Heart right ventricle (tissue), 16 donors: ENCODE measurements at places on chromosomes 13 and 19. TPM values are rescaled to one million over a fixed set of nuclear protein-coding genes. Genes with fewer than 3 reads are reported as not detected.

CYP4F8 gene
- polyA plus RNA-seq = not detected

FFAR2 gene
- 0.15 TPM for polyA plus RNA-seq

RNF225 gene
- not detected for polyA plus RNA-seq

GRCh38 chr13:33869005-33869404 is 51.1 kb downstream of the RFC3 start:
- no peak for DNase-seq

DNA sequence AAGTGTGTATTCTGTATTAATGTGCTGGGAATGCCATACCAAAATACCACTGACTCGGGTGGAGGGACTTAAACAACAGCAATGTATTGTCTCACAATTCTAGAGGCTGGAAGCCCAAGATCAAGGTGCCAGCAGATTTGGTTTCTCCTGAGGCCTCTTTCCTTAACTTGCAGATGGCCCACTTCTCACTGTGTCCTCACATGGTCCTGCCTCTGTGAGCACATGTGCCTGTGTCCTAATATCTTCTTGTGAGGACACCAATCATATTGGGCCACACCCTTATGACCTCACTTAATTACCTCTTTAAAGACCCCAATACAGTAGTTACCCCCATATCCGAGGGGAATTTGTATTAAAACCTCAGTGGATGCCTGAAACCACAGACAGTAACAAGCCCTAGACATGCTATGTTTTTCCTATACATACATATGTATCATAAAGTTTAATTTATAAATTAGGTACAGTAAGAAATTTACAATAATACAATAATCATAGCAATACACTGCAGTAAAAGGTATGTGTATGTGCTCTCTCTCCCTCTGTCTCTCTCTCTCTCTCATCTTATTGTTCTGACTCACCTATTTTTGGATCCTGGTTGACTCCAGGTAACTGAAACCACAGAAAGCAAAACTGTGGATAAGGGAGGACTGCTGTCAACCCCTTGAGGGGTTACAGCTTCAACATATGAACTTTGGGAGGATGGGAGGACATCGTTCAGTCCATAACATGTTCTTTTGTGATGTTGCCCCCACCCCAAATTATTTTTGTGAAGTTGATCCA is 174.3 kb downstream of the IRS2 start:
- DNase-seq = no peak

- no peak for DNase-seq
Observed at GRCh38 chr13:23983671-23984070, 86.4 kb upstream of the C1QTNF9B start.

GRCh38 chr19:46935066-46935663 is 74.4 kb downstream of the ARHGAP35 start:
- DNase-seq = no peak

DNA sequence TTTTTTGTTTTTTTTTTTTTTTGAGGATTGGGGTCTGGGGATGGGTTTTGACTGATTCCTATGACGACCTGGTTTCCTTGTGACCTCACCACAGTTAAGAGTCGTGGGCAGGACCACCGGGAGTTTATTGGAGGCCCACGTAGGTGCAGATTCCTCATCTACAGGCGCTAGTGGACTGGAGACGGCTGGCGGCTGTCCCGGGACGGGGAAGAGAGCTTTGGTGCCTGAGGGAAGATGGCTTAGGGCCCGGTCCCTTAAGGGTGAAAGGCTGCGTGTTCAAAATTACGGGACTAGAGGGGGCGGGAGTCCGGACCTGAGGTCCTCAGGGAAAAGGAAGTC is 682 bp upstream of the TEAD2 start:
- peak; percentile 62 for DNase-seq

DNA sequence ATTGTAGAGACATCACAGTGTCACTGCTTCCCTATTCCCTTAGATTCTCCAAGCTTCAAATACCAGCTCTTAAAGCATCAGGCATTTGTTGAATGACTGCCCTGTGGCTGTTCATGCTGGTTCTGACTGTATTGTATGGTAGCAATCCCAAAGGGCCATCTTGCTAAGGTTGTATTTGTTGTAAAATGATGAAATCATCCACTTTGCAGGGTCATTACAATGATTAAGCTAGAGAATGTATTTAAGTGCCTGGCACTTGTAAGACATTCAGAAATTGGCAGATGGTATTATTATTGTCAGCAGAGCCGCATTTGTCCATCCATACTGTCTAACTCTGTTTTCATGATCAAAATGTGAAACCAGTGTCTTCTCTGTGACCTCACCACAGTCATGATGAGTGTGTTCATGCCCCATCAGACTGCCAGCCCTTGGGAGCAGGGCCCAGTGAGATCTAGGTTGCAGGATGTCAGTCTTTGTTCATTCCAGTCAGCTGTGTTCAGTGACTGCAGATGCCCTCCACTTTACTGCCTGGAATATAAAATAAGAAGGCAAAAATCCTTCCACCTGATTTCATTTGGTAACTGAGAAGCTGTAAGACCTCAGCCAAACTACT is 86.1 kb downstream of the DHRS12 start:
- DNase-seq = no peak

GRCh38 chr19:581399-582111 is 8.1 kb upstream of the HCN2 start:
- DNase-seq = peak; percentile 54

GRCh38 chr13:33554919-33555791 is 262.8 kb upstream of the RFC3 start:
- no peak for DNase-seq

DNA sequence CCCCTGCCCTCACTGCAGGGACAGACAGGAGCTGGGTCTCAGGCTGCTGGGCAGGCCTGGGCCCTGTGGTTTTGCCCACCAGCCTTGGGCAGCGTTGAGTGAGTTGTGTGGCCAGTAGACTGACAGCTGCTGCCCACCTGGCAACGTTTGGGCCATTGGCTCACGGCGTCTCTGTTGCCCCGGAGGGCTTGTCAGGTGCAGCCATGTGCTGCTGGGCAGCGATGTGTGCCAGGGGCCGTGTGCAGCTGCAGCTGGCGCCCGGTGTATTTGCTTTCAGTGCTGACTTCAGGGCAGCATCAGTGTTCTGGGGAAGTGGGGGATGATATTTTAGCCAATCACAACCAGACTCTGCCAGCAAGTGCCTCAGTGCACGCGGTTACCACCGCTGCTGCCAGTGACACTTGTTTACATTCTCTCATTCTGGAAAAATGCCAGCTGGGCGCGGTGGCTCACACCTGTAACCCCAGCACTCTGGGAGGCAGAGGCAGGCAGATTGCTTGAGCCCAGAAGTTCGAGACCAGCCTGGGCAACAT is 10.6 kb downstream of the FZR1 start:
- DNase-seq = no peak
